ENCODE measurements at places on chromosomes 7 and 10.
A peak's percentile ranks its signal among the peaks of the same experiment; 100 is the strongest.

GRCh38 chr7:159094023-159094740 is 50.5 kb downstream of the VIPR2 start:
- DNase-seq: no peak

- DNase-seq: no peak
These were observed 101.5 kb downstream of the CCNY start for GRCh38 chr10:35437829-35438228.

DNA sequence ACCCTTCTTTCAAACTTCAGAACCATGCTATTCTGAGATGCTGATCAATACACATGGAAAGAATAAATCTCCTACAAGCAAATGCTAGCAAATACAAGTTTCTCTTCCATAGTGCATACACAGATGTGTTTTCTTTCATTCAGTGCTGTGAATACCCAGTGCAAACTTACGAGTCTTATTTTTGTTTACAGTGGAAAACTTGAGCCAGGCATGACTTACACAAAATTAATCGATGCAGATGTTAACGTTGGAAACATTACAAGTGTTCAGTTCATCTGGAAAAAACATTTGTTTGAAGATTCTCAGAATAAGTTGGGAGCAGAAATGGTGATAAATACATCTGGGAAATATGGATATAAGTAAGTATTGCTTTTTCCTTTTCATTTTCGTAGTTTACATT is 48.8 kb downstream of the PNLIPRP3 start:
- DNase-seq: no peak

- DNase-seq: no peak
These were observed 824 bp downstream of the LRIT2 start for GRCh38 chr10:84224411-84225028.

DNA sequence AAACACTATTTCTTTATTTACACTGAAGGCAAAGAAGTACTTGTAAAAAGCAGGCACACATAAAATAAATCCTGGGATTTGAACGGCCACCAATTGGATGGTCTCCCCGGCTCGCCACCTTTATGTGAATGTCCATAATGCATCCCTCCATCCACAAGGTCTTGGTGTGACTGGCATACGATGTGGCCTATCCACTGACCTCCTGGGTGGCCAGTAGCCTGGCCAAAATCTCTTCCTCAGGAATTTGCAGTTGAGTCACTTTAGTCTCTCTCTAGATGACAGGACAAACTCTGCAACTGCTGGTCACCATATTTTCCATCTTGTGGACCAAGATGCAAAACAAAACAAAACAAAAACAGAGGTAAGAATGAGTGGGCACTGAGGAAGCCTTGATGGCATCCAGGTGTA is 39.1 kb downstream of the CDK1 start:
- DNase-seq: no peak

- no peak for DNase-seq
These were observed 171.2 kb downstream of the ARHGAP12 start for GRCh38 chr10:31757386-31757791.

GRCh38 chr10:101759309-101760247 is 16.3 kb downstream of the FGF8 start:
- no peak for DNase-seq

DNA sequence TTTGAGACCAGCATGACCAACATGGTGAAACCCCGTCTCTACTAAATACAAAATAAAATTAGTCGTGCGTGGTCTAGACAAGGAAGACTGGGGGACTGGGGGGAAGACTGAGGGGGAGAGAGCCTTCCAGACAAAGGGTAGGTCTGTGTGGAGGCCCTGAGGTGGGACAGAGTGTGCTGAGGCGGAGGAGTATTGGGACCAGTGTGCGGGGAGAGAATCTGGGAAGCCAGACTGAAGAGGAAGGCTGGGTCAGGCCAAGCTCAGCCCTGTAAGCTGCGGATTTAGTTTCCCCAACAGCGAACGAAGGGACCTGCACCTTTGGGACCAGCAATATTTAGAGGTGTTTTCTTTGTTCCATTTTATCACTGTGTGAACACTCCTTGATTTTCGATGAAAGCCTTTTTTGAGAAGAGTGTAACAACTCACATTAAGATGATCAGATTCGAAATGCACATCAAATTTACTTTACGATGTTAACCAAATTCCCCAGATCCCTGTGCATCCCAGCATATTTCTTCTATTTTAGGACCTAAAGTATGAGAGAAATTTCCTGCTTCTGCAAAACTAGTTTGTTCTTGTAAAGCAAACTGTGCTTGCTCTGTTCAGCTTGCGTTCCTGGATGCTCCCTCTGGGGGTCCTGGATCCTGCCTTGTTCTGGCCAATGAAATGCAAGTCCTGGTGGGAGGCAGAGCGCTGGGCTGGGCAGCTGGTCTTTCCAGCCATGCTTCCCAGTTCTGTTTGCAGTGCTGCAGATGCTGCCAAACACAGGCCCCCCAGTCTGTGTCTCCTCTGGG is 39.4 kb downstream of the PLAU start:
- DNase-seq: no peak

GRCh38 chr7:25565002-25565401 is 336.7 kb upstream of the NPVF start:
- no peak for DNase-seq

DNA sequence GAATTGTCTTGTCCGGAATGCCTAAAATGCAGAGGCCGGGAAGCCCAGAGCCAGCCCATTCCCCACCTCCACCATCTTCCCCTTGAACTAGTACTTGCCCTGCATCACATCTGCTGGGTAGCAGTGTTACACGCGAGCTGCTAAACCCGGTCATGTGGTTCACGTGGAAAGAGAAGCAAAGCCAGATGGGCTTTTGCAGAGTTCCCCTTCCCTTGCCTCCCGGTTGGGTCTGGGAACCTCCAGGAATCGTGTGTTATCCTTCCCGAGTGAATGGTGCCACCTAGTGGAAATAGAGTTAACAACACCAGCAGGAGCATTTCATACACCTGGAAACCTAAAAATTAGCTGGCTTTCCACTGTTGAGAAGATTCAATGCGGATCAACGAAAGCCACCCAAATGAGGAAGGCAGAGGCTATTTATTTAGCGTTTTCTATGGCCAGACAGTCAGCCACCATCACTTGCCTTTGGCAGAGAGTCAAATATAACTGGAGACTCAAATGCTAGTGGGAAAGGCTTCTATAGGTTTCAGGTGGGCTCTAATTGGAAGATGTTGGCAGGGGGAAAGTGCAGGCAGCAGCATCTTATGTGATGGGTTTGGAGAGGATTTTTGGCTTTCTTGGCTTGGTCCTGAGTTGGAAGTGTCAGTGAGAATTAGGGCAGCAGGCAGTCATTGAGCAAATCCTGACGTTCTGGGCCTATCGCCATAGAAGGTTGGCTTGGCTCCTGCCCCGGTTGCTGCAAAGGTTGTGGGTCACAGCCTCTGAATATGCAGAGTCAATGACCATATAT is 12.9 kb upstream of the DENND2A start:
- no peak for DNase-seq

GRCh38 chr7:22561321-22561811 is 61.4 kb upstream of the STEAP1B start:
- DNase-seq: no peak

DNA sequence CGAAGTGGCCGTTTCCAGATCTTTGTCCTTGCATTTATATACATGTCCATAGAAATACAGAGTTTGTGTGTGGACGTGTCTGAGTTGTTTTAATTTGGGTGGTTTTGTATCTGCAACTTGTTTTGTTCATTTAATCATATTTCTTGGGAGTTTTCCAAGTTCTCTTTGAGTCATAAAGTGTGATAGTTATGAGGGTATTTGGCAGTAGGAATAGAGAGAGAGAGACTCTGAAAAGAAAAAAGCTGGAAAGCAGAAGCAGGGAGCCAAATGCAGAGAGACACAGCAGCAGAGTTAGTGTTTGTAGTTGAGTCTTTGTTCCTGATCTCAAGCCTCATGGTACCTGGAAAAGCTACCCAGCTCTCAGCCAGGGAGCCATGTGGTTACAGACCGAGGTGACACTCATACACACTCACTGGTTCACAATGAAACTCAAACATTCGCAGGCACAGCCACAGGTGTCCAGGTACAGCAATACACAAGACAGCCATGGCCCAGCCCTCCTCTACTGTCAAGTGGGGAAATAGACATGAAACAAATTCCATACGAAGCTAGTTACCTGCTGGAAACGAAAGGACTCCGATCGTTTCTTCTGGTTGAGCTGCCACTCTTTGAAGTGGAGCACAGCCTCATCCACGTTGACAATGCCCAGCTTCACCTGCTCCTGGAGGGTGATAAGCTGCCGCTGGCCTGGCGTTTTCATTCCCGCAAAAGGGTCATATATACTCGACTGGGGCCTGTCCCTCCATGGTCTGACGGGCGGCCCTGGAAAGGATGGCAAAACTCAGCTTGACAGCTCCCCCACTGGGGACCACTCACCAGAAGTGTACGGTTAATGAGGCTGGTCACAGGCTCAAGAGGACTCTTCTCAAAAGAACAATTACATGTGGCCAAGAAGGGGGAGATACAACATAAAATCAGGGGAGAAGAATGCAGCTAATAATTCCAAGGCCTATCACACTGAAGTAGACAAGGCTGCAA is 33.3 kb upstream of the TM9SF3 start:
- no peak for DNase-seq

- DNase-seq: no peak
These were observed 575.6 kb downstream of the ARL4A start for GRCh38 chr7:13262929-13263530.

DNA sequence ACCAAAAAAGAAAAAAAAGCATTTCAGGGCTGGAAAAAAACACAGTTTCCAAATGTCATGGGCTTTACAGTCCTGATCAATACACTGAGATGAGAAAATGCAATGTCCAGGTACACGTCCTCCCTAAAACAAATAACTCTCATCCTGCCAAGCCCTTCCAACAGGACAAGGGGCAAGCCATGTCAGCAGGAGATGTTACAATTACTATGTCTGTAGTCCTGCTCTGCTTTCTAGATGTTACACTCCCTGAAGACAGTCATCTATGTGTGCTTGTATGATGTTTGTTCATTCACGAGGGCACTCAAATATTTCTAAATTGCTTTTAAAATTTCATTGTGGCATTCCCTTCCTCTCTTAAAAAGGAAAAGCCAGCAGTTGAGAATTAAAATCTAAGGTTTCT is 103.2 kb downstream of the SORBS1 start:
- DNase-seq: no peak

GRCh38 chr10:35246770-35247343 is 89.5 kb upstream of the CCNY start:
- no peak for DNase-seq

GRCh38 chr10:43172645-43173044 is 34.4 kb downstream of the CSGALNACT2 start:
- DNase-seq: no peak

GRCh38 chr7:15688911-15689310 is 2.4 kb upstream of the MEOX2 start:
- no peak for DNase-seq

DNA sequence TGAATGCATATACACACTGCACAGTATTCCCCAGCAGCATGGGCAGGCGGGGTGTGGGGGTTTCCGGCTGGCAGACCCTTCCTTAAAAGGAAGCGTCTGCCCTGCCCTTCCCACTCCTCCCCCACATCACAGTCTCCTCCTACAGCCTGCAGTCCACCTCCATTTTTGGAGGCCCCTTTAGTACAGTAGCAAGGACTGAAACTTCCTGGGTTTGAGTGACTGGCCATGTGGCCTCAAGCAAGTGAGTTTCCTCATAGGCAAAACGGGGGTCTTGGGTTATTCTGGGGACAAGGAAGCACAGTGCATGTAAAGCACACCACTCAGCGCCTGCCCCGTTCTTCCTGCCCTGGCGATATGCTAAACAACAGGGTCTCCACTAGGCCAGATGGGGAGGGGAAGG is 62.1 kb upstream of the COL13A1 start:
- no peak for DNase-seq

GRCh38 chr10:109037978-109038377 is 885.3 kb downstream of the XPNPEP1 start:
- DNase-seq: no peak

GRCh38 chr10:90769946-90770841 is 87.6 kb downstream of the HTR7 start:
- no peak for DNase-seq

DNA sequence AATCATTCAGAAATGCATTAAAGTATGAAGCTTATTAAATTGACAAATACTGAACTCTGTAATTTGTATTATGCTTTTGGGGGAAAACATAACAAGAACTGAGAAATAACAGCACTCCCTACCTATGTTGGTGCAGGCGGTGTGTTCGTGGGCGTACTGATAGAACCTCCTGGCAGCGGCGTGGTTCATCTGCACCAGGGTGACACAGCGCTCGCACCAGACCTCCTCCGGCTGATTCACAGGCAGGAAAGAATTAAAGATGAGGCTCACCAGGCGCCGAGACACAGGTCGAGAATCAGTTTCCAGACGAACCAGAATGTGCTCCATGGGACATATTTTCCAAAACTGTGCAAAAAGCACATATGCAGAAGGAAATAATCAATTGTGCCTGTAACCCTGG is 40.2 kb downstream of the NCAPG2 start:
- no peak for DNase-seq

DNA sequence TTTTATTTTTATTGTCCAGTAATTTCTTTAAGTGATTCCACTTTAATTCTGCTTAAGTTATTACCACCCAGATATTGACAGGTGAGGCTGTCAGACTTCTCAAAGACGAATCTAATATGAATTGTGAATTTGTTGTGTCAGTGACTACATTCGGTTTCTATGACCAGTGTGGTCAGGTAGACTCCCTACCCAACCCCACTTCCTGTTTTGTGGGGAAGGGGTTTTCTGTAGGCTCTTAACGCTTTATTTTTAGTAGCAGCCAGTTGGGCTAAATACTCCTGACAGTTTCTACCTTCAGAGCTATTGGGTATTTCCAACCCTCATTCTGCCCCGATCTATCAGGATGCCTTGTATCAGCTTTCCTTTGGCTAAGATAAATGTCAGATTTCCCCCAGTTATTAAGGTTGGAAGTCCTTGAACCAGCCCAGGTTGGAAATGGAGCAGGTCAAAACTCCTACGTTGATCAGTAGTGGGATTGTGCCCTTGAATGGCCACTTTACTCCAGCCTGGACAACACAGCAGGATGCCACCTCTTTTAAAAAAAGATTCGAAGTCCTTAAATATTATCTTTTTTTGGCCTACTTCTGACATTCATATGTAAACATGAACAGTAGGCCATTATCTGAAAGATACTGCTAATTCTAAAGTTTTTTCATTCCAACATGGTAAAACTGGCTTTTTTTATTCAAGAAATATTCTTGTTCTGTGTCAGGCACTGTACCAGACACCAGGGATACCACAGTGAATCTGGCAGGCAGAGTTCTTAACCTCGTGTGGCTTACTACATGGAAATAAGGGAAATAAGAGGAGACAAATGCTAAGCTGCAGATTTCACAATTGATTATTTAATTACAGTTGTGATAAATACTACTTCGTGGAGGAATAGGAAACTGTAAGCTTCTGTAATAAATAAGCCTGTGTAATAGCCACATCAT is 133.3 kb upstream of the SAMD8 start:
- DNase-seq: peak; percentile 61

- no peak for DNase-seq
These were observed 35.0 kb upstream of the IL15RA start for GRCh38 chr10:6012121-6012905.

GRCh38 chr10:70564901-70565351 is 37.6 kb downstream of the PRF1 start:
- no peak for DNase-seq

- no peak for DNase-seq
These were observed 236.3 kb downstream of the SDK1 start for GRCh38 chr7:3537210-3537875.

- DNase-seq: peak; percentile 30
These were observed 755.4 kb downstream of the KCNMA1 start for GRCh38 chr10:76882245-76882644.

- DNase-seq: no peak
These were observed 82.9 kb upstream of the NAMPT start for GRCh38 chr7:106367664-106368063.

Data from CD4-positive, alpha-beta T cell treated with Interleukin-15 for 1 hour (primary cell).